ENCODE measurements at places on chromosomes 6 and 20.

DNA sequence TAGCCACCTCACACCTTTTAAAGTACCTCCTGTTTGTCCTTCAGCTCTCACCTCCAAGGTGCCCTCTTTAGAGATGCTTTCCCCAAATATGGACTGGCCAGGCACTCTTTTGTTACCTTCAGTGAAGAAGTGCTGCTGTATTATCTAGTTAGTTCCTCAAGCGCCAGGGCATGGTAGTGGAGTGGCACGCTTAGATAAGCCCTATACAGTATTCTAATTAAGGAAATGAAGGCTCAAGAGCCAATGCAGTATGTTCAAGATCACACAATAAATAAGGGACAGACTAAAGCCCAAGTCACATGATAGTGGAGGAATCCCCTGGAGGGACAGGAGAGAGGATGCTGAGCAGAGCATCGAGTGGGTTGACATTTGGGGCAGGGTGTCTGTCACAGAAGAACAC is 28.5 kb upstream of the GFOD1 start:
- DNase-seq = no peak

- no peak for DNase-seq
Observed at GRCh38 chr6:77440206-77440976, 22.9 kb downstream of the HTR1B start.

GRCh38 chr6:25750906-25751305 is 3.6 kb upstream of the SLC17A4 start:
- DNase-seq = no peak

- DNase-seq = no peak
Observed at GRCh38 chr20:3563133-3563532, 92.3 kb downstream of the ATRN start.

- no peak for DNase-seq
Observed at GRCh38 chr6:166996406-166996805, 2.8 kb upstream of the CEP43 start.

GRCh38 chr6:47363736-47364135 is 54.0 kb upstream of the TNFRSF21 start:
- no peak for DNase-seq

GRCh38 chr20:9474835-9475415 is 39.5 kb upstream of the LAMP5 start:
- no peak for DNase-seq

DNA sequence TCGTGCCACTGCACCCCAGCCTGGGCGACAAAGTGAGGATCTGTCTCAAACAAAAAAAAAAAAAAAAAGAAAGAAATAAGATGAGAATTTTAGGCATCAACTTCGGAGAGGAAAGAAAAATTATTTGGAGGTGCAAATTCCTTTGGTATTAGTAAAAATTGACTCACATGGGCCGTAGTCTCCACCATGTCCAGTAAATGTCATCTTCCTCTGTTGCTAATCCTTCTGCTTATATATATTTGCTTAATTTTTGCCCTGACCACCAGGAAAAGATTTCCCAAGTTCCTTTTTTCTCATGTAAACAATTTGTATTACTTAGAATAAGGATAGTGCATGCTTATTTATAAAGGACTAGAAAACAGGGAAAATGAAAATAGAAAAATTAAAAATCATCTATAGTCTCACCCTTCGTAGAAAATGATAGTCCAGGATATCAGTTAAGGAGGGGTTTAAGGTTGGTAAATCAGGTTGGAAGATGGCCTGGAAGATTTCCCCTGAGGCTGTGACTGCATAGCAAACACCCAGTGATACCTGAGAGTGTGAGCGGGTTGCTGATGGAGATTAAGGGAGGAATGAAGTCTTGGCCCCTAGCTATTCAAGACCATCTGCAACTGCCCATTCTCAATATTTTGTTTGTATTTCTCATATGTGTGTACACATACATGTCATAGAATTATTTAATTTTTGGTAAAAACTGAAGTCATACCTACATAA is 240.8 kb downstream of the ZNF217 start:
- DNase-seq = no peak

DNA sequence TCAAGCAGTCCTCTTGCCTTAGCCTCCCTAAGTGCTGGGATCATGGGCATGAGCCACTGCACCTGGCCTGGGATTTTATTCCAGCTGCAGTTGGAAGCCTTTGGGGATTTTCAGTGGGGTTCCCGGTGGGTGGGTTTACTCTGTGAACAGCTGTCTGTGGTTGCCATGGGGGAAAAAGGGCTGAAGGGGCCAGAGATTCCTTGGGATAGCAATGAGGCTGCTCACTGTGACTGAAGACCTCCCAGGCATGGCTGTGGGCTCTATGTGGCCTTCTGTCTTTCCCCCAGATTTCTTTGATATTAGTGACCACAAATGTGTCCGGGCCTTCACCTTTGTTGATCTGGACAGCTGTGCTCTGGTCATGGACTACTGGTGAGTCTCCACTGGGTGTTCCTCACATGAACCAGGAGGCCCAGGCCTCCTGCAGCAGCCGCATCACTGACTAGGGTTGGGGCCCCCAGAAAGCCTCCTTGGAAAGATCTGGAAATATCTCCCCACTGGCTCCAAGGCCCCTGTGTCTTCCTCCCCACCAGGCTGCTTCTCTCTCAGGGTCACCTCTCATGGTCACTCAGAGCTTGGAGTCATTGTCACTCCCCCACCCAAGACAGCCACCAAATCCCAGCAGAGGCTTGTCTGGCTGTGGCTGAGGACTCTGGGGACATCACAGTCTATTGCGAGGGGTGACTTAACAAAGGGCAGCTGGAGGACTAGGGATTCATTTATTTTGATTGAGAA is 33.4 kb downstream of the EFCAB8 start:
- no peak for DNase-seq

DNA sequence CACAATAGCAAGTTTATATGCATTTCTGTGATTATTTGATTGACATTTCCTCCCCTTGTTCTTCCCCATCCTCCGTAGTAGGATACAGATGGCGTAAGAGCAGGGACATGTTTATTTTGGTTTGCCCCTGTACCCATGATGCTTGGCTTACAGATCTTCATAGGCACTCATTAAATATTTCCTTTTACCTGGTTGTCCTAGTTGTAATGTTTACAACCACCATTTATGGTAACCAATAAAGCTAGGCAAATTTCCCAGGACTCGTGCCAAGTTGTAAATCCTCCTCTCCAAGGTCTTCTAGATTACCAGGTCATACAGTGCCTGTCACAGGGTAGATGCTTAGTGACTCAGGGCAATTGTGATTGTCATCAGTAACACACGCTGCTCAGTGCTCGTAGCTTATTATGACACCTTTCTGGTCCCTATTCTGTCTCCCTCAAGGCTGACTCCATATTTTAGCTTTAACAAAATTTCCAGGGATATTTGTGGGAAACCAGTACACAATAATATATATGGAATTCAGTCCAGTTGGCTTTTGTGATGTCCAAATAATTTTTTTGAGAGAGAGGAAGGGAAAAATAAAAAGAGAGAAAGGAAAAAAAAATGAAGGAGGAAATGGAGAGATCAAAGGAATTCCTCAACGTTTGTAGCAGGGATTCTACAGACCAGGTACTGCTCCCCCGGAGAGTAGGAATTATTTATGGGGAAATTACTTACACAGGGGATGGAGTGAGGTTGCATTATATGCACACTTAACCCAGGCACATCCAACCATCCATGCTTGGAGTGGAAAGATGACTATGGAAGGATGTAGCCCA is 24.6 kb downstream of the CYP24A1 start:
- no peak for DNase-seq

DNA sequence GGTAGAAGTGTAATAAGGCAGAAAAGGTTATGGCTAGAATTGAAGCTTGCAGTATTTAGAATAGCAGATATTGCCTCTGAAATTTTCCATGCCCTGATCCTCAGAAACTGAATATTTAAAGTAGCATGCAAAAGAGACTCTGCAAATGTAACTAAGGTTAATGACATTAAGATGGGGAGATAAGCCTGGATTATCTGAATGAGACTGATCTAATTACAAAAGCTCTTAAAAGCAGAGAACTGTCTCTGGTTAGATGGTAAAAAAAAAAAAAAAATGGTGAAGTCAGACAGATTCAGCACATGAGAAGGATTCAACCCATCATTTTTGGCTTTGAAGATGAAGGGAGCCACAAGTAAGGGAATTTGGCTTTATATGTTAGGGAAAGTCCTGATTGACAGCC is 503.7 kb upstream of the IRAK1BP1 start:
- no peak for DNase-seq

DNA sequence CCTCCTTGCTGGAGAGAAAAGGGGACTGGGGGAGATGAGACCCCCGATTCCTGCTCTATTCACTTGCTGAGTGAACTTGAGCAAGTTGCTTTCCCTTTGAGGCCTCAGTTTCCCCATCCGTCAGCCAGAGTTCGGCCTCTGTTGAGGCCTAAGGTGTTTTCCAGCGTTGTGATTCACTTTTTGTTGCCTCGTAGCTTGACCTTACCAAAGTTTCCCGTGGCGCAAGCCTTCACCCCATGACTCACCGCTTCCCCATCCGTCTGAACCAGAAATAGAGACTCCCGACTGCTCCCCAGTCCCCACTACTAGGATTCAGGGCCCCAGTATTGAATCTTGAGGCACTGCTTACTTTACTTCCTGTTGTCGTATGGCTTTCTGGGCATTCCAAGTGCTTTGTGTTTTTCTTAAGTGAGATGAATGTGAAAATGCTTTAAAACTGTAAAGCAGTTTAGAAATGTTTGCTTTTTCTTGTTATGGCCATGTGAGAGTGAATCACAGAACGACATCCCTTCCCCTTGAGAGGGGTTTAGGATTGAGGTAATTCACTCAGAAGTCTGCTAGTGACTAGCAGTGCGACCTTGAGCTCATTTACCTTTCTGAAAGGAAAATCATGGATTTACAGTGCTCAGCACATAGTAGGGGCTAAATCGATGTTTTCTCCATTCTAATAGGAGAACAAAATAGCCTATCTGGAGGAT is 1.2 kb downstream of the CHMP4B start:
- peak; percentile 24 for DNase-seq

DNA sequence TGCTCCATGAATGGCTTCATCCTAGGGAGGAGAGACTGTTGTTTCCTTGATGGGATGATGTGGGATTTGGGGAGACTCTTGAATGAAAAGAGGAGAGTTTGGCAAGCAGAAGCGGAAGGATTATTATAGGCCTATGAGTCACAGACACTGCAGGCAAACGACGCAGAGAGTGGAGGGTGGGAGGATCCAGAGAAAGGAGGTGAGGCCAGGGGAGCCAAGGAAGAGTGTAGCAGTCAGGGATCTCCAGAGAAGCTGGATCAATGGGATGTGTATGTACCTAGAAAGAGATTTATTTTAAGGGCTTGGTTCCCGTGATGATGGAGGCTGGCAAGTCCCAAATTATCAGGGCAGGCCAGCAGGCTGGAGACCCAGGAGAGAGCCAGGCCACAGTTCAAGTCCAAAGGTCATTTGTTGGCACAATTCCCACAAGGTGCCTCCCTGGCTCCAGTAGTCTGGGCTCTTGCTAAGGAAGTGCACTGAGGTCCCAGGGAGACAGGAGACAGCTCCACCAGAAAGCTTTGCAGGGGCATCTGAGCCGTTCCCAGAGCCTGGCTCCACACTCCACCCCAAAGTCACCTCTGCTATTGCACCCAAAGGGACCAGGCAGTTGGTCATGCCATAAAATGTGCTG is 76.0 kb downstream of the ADTRP start:
- DNase-seq = no peak

GRCh38 chr6:88349511-88349910 is 183.4 kb upstream of the CNR1 start:
- DNase-seq = no peak

- peak; percentile 47 for DNase-seq
Observed at GRCh38 chr6:53651205-53651763, 14.3 kb downstream of the KLHL31 start.

- DNase-seq = no peak
Observed at GRCh38 chr20:38883081-38883980, 42.9 kb upstream of the FAM83D start.

GRCh38 chr20:50893620-50894019 is 37.6 kb downstream of the ADNP start:
- no peak for DNase-seq

DNA sequence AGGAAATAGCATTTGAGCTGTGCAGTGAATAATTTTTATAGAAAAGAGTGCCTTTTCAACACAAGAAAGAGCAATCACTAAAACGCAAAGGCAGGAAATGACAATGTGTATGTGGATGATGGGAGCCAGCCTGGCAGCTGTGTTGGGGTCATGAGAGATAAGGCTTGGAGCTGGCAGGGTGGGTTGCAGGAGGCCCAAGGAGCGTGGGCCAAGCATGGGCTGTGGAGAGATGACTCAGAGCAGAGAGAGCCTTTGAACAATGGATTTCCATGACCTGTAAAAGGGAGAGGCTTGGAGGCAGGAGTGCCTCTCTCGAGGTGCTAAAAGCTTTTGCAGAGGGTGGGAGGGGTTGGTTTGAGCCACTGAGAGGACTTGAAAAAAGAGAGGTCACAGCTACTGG is 6.6 kb upstream of the TBC1D7 start:
- DNase-seq = no peak

- DNase-seq = no peak
Observed at GRCh38 chr6:971981-972640, 279.2 kb upstream of the EXOC2 start.

DNA sequence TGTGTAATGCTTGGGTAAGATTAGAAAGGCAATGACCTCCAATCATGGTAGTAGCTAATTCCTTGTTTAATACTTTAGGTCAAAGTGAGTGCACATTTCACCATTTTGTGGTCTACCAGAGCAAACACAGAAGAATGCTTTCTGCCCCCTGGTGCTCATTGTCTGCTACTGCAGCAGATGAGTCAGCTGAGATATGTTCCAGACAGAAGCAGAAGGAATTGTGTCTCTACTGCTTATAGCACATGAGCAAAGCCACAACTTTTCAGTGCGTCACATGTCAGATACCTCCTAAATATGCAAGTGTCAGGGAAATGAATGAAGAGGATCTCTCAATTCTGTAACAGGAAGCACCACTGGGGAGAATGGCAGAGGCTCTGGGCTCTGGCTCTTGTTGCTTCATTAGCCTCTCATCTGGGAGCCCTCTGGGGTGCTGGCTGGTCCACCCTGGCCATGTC is 308.9 kb downstream of the ALDH8A1 start:
- peak; percentile 59 for DNase-seq

- no peak for DNase-seq
Observed at GRCh38 chr20:8943631-8944030, 125.3 kb upstream of the PLCB4 start.

DNA sequence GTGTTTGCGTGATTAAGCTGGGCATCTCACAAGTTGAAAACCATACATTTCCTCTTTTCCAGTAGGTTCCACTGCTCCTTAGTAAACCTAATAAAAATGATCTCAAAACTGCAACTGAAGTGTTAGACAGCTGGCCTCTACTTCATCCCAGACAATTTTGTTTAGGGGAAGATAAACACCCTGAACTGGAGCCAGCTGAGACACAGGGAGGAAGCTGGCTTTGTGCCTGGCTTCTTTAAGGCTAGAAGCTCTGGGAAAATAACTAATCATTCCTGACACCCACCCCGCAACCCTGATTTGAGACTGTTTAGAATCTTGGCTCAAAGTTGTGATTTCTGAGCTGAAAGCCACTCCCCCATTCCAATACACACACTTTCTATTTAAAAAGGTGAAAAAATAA is 11.6 kb downstream of the PTPRT start:
- DNase-seq = no peak

GRCh38 chr6:40302856-40303454 is 284.2 kb downstream of the LRFN2 start:
- DNase-seq = no peak

- DNase-seq = no peak
Observed at GRCh38 chr6:68233623-68234022, 401.5 kb upstream of the ADGRB3 start.

Measured in stimulated activated CD4-positive, alpha-beta T cell treated with anti-CD3 and anti-CD28 coated beads, TNF-alpha, amount 100 ng/mL, for 48 hours (primary cell).